ENCODE measurements at places on chromosomes 5 and 9.

GRCh38 chr5:147310059-147310704 is 75.4 kb downstream of the STK32A start:
- DNase-seq = no peak

GRCh38 chr5:168529374-168530234 is 499 bp downstream of the FBLL1 start:
- DNase-seq = no peak

DNA sequence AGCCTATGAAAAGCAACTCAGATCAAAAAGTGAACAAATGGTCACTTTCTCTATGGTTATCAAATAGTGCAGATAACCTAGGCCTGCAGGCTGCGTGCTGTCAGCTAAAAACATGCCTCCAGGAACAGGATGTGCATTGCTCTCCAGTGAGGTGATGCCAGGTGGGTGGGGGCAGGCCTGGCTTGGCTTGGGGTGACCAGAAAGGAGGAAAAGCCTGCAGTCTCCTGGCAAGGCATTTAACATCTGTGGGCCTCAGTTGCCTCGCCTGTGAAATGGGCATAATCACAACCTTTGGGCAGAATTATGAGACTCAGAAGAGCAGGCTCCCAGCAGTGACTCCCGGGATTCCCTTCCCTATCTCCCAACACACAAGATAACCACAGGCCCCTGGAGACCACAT is 135.9 kb downstream of the COL23A1 start:
- DNase-seq = no peak

DNA sequence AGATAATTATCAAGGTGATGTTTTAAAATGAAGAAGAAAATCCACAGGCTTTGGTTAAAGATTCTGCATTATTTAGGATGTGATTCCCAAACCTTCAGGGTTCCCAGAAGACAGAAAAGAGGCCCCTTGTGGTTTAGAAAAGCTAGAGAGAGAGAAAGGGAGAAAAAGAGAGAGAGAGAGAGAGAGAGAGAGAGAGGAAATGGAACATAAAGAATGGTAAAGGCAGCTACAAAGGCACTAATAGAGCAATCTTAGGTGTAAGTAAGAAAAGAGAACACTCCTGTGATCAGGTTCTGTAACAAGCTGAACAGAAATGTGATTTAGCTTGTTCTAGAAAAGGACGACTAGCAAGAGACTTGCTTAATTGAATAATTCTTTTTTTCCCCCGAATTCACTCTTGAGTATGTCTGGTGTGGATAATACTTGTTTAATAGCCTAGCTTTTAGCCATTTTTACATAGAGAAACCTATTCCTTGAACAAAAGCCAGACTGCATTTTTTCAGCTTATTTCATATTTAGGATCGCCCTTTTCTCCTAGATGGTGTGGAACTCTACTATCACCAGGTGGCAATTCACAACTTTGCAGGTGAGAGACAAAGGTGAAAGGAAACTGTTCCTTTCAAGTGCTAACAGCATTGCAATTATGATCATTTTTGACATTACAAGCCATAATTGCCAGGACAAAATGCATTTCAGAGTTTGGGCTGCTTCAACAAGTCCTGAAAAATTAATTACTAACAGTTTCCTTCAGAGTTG is 57.6 kb upstream of the SH3GL2 start:
- DNase-seq = no peak

- DNase-seq = no peak
Measured at GRCh38 chr9:73824671-73825070, 672.5 kb upstream of the RORB start.

- no peak for DNase-seq
Measured at GRCh38 chr9:132366481-132366880, 11.7 kb upstream of the SETX start.

GRCh38 chr5:116939641-116940040 is 365.0 kb upstream of the SEMA6A start:
- no peak for DNase-seq

DNA sequence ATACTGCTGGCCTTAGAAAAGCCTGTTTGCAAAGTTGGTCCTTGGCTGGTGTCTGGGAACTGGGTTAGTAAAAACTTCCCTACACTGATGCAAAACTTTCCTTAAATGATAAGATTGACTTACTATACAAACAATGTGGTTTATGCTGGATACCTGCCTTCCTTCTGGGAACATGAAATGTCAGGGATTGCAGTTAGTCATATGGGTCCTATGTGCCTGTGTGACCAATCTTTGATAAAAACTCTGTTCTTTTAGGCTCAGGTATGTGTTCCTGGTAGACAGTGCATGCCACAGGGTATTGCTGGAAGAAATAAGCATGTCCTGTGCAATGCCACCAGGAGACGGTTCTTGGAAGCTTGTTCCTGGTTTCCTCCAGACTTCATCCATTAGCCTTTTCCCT is 173.3 kb downstream of the RMI1 start:
- no peak for DNase-seq

DNA sequence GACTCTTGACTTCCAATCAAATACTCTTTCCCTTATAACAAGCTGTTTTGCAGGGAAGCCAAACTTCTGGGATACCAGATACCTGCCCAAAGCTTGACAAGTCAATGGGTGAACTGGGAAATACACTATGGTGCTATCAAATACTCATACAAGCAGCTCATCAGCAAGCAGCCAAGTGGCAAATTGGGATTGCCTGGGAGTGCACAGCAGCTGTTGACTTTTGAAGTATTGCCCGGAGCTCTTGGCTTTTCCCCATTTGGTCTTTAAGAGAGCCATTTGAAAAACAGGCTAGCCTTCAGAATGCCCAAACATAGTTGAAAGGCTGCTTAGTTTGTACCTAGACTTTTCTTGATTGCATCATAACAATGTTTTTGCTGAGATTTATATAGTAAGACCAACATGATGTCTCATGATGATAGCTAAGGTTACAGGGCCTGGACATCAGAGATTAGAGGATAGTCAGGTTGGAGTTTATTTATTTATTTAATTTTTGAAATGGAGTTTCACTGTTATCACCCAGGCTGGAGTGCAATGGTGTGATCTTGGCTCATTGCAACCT is 210.1 kb upstream of the ZNF608 start:
- DNase-seq = no peak

DNA sequence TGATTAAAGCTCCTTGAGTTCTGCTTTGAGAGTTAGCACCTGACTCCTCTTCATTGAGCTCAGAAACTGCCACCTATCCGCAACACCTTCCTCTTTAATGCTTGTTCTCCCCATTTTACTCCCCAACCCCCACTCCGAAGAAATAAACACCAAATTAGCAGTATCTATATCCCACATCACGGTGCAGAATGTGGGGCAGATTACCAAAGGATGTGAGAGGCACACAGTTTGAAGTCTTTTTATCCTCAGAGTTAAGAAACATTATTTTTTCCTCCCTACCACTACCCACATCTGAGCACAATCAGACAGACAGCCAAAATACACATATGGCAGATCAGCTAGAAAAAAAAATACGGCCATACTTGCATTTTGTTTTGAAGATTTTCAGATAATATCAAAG is 26.1 kb upstream of the IL7R start:
- no peak for DNase-seq

Data from activated naive CD8-positive, alpha-beta T cell treated with anti-CD3 and anti-CD28 coated beads, Interleukin-2, amount 50 U/mL, for 24 hours (primary cell).